IPS-NIHi11 (cell line): ENCODE measurements at places on chromosomes 1 and 21.

- no peak for DNase-seq
These were observed 21.1 kb downstream of the SLC25A24 start for GRCh38 chr1:108179018-108179417.

DNA sequence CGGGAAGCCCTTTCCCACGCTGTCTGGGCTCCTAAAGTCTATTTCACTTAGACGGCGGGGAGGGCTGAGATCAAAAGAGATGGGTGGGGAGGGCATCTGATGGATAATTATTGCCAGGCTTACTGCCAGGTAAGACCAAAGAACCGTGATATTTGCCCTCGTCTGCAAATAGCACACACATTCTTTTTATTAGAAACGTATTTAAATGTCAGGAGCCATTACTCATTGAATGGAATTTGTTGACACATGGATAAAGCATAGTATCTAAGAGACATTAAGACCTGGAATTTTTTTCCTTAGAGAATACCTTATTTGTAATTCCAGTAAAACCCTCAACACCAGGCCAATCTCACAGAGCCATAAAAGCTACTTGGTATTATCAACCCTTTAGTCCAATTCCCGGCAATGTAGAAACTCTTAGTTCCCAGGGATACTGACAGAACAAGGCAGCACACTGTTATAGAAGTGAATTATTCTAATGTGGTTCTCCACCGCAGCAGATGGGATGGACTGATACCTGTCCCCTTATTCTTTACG lies 10.6 kb downstream of the URB1 start:
- no peak for DNase-seq

DNA sequence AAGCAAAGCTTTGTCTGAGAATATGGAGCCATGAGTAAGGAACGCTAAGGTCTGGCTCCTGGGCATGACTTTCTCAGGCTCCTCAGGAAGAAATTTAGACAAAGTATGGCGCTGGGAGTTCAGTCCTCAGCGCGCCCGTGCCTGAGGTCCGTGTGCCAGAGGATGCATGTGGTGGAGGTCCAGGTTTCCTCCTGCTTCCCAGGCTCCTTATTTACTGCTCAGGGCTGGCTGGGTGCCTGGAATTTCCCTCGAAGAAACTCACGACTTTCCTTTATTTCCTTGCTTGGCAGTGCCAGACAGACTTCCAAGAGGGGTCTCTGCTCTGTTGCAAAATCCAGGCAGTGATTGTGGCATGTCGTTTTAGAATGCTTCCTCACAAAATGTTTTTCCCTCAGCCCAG lies 13.3 kb downstream of the GCSAML start:
- no peak for DNase-seq

DNA sequence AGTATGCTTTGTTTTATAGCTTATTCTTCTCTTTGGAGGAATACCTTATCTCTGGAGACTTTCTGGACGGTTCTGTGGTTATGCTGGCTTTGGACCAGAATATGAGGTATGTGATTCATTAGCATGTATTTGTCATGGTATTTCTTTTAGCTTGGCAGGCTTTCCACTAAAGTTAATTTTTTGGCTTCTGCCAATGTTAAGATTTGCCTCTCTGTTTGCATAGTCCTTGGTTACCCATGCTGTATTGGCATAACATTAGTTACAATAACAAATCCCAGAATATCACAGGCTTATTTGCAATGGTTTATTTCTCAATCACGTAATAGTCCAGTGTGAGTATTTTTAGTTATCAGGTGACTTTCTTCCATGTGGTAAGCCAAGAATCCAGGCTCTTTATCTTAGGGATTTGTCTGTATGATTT lies 9.7 kb downstream of the ZMPSTE24 start:
- DNase-seq: no peak

DNA sequence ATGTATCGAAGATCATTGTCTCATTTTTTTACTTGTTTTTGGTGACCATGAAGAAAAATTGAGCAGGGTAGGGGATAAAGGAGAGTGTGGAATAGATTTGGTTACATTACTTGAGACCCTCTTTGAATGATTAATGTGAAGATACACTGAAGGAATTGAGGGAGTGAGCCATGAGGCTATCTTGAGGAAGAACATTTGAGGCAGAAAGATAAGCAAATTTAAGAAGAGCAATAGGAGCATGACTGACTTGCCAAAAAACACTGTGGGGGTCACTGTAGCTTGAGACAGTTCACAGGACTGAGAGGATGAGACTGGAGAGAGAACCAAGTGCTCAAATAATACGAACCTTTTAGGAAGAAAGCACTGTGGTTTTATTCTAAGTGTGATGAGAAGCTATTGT lies 43.1 kb upstream of the PTPRC start:
- no peak for DNase-seq

- DNase-seq: no peak
These were observed 428 bp upstream of the ZNF678 start for GRCh38 chr1:227562933-227563323.

DNA sequence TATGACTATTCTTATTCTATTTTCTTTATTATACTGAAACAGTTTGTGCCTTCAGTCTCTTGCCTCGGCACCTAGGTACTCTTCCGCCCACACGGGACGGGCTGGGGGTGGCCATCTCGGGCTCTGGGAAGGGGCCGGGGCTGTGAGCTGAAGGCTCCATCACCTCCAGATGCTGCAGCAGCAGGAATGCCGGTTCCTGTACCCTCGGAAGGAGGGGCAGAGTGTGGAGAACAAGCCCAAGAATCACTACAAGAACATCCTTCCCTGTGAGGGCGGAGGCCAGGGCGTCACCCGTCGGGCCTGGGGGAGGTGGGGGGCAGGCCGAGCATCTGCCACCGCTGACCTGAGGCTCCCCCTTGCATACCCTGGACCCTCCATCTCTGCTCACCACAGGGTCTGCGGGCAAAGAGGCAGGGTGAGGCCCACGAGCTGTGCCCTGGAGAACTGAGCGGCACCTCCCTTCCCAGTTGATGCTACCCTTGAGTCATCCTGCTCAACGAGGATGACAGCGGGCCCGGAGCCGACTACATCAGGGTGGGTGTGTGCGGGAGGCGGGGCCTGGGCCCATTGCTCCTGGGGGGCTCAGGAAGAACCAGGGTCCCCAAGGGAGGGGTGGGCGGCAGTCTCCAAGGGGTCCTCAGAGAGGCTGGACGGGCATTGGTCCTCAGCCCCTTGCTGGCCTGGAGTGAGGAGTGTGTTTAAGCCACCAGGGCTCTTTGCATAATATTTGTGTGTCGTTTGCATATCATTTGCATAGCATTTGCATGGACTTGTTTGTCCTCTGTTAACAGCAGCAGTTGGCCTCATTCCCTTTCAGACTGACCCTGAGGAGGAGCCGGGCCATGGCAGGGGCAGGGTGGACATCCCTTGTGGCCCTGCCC lies 7.5 kb downstream of the RNF223 start:
- no peak for DNase-seq
